ENCODE measurements at places on chromosomes 16 and 17. TPM values are rescaled to one million over a fixed set of nuclear protein-coding genes. Genes with fewer than 3 reads are reported as not detected.

DNA sequence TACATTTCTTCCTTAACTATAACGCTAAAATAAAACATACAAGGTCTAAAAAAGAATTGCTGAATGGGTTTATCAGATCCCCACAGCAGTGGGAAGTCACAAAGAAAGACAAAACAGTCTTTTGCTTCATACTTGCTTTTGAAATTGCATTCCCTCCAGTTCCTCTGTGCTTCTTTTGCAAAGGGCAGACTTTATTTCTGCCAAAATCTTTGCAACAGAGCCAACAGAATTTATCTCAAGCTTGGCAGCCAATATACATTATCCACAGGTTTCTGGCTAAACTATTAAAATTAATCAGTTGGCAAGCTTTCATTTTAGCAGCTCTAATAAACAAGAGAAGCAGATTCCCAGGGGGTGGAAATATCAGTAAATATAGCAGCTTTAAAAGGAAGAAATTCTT is 378.9 kb upstream of the CA10 start:
- no peak for DNase-seq

DNA sequence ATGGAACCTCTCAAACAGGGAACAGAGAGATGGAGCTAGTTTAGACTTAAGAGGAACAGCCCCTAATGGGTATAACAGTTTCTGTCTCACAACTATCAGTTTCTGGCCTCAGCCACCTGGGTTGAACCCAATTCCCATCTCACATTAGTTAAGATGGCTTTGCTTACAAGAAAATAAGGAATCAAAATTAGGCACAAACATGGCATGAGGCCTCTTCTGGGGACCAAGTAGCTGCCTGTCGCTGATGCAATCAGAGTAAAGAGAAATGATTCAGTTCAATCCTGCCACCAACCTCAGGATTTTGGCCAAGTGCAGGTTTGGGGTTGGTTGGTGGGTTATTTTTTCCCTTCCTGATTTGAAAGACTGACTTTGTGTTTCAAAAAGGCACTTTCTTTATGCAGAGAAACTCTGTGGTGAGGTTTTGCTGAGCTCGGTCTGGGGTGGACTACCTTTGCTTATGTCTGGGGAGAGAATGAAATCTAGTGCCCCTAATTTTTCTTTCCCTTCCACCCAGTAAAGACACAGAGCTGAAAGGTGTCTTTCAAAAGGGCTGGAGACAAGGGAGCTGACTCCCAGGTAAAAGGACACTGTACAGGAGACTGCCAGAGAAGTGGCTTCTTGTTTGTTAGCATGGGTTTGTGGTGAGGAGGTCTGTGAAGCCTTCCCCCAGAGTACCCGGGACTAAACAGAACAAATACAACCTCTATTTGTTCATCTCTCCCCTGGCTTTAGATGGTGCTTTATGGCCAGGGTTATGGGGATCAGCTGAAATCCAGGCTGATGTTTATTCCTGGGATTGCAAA is 44.8 kb upstream of the NFAT5 start:
- DNase-seq = no peak

DNA sequence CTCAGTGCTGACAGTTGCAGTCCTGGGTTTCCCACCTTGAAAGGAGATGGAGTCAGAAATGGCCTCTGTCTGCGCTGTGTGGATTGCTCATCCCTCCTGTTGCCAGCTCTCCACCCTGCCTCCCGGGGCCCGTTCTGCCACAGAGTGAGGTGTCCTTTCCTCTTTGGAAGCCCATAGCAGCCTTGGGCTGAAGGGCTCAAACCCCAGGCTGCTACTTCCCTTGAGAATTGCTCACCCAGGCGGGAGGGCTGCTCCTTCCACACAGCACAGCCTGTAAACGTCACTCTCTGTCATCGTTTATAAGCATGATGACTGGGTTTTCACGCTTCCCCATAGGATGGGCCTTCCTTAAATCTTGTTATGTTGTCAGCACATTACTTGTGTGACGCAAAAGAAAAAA is 62.7 kb downstream of the FOXK2 start:
- DNase-seq = no peak

DNA sequence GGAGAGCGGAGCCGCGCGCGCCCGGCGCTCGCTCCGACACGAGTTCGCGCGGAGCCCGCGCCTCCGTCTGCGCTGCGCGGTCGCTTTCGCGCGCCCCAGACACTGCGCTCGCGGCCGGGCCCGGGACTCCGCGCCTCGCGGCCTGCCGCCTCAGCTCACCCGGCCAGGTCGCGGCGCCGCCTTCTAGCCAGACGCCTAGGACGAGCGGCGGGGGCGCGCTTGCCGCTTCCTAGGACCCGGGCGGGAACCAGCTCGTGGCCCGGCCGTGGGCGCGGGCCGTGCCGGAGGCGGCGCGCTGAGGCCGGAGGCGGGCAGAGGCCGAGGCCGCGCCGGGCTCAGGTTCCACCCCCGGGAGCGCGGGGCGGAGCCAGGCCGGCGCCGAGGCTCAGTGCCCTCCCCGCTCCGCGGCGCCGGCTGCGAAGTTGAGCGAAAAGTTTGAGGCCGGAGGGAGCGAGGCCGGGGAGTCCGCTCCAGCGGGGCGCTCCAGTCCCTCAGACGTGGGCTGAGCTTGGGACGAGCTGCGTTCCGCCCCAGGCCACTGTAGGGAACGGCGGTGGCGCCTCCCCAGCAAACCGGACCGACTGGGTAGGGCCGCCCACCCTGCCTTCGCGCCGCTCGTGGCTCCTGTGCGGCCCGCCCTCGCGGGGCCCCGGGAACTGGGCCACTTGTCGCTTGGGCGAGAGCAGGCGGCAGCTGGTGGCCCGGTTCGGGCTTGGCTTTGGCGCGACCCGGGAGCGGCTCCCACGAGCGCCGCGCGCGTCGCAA is at the start of gene SPHK1:
SPHK1 (plus strand) TSS at position 388 of the 765 bp plus-strand sequence. CDS start 1,036 bp downstream, outside the sequence.
- no peak for DNase-seq

- no peak for DNase-seq
These were observed 9.1 kb upstream of the PHF12 start for GRCh38 chr17:28960256-28961061.

DNA sequence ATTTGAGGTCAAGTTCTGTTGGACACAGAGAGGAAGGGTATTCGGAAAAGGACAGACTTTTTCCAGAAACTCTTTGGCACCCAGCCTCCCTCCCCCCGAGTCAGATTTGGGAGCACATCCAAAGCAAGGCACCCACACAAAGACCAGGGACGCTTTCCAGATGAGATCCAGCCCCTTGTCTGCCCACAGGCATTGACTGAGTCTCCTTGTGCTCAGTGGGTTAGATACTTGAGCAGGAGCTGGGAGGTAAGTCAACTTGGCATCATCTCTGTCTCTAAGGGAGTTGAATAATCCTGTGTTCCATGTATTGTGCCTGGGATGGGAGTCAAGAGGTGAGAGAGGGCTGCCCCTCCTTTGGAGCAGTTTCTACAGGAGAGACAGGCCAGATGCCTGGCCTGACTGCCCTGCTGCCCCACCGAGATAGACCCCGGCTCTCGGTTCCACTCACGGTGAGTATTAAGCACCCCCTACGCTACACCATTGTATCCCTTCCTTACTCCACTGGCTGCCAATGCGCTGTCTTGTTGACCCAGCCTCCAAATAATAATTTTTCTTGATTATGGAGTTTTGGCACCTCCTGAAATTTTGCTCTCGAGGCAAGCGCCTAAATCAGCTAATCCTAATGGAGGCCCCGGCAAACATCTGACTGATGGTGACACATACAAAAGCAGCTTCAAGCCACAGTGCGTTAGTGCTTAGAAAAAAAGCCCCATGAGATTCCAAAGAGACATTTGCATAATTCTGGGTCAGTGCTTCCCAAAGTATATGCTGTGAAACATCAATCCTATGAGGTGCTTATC is 29.6 kb upstream of the MAP3K14 start:
- no peak for DNase-seq

GRCh38 chr16:67144943-67145342 is 5.9 kb downstream of the B3GNT9 start:
- no peak for DNase-seq

DNA sequence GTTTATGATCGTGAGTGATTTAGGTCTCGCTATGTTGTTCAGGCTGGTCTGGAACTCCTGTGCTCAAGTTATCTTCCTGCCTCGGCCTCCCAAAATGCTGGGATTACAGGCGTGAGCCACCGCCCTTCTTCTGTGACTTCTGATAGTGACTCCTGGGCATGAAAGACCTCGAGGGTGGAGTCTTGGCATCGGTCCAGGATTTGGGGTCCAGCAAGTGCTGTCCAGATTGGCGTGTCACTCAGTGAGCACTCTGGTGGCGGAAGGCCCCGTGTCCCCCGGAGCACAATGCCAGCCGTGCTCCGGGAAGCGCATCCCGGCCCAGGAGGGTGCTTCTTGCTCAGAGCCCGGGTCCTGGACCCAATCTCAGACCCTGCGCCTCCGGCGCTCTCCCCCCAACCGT is 6.8 kb downstream of the OR1F1 start:
- no peak for DNase-seq

NPB gene
- total RNA-seq = 2.0 TPM

MYH2 gene
- 0.62 TPM for total RNA-seq

CHRNE gene
- total RNA-seq = 0.62 TPM

GHDC gene
- total RNA-seq = 5.5 TPM

NDUFB10 gene
- 63.9 TPM for total RNA-seq

SMPD3 gene
- 67.2 TPM for total RNA-seq

Measured in occipital lobe (tissue), 3 donors.